ENCODE measurements at places on chromosomes 12 and 14. TPM values are rescaled to one million over a fixed set of nuclear protein-coding genes. Genes with fewer than 3 reads are reported as not detected.

DNA sequence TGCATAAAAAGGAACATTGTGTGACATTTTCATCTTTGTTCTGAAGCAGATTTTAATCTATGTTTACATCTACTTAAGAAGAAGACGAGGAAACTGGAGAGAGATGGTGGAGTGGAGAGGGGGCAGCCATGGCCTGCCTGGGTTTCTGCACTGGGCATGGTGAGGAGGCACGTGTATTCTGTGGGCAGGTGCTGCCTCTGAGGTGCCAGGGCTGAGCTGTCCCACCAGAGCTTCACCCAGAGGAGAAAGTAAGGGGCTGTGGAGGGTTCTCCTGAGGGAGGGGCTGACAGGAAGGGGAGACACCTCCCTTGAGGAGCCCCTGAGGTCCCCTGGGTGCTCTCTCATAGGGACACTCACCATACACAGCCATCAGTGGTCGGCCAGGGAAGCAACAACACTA is 372.4 kb upstream of the OR4E1 start:
- DNase-seq = no peak
- H3K4me1 ChIP-seq = peaks cover 28% of the 10 kb centered on the region
- no peaks in the 10 kb centered on the region for H3K27me3 ChIP-seq
- peak overlapping the region; percentile 77 for H3K27ac ChIP-seq

DNA sequence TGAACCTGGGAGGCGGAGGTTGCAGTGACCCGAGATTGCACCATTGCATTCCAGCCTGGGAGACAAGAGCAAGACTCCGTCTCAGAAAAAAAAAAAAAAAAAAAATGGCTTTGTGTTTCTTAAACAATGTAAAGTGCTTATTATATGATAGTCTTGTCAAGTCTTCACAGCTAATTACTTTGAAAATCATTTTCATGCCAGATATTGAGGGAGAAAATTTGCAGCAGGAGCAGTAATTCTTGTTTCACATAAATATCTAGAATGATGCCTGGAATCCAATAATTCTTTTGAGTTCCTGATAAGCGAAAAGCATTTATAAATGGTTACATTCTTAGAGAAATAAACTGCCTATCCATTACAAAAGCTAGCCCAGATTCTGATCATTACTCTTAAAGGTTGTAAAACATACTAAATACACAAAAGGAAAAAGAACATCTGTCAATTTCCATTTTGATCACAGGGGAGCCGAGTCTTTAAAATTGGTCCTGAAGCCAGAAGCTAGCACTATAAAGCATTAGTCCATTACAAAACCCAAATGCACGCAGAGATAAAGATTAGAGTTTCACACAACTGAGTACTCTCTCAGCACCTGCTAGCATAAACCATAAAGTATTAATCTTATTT is 50.3 kb downstream of the IFT81 start:
- H3K27me3 ChIP-seq = no peaks in the 10 kb centered on the region
- no peaks in the 10 kb centered on the region for H3K36me3 ChIP-seq
- H3K27ac ChIP-seq = no peak overlapping the region
- no peaks in the 10 kb centered on the region for H3K4me1 ChIP-seq
- DNase-seq = no peak

CLEC9A gene
- total RNA-seq = not detected

- DNase-seq = no peak
- H3K27ac ChIP-seq = no peak overlapping the region
- H3K4me1 ChIP-seq = peaks cover 5% of the 10 kb centered on the region
- H3K4me3 ChIP-seq = no peak overlapping the region
- H3K36me3 ChIP-seq = peaks cover 23% of the 10 kb centered on the region
Measured at GRCh38 chr12:105168006-105168405, 60.5 kb downstream of the WASHC4 start.

- H3K4me1 ChIP-seq = peaks cover 47% of the 10 kb centered on the region
- no peak for DNase-seq
- H3K36me3 ChIP-seq = no peaks in the 10 kb centered on the region
- no peak overlapping the region for H3K27ac ChIP-seq
- no peaks in the 10 kb centered on the region for H3K27me3 ChIP-seq
Measured at GRCh38 chr14:55583942-55584468, 4.0 kb downstream of the KTN1 start.

GRCh38 chr14:95011445-95012006 is 145.8 kb downstream of the DICER1 start:
- no peaks in the 10 kb centered on the region for H3K4me1 ChIP-seq
- peaks cover 15% of the 10 kb centered on the region for H3K27me3 ChIP-seq
- no peaks in the 10 kb centered on the region for H3K36me3 ChIP-seq

ANKRD33 gene
- total RNA-seq = not detected

GRCh38 chr14:75520852-75521251 is 1.4 kb upstream of the BATF start:
- H3K4me1 ChIP-seq = peaks cover 64% of the 10 kb centered on the region
- no peak for DNase-seq
- H3K27ac ChIP-seq = peak overlapping the region; percentile 100
- H3K27me3 ChIP-seq = no peaks in the 10 kb centered on the region

KITLG gene
- total RNA-seq = 0.07 TPM

DNA sequence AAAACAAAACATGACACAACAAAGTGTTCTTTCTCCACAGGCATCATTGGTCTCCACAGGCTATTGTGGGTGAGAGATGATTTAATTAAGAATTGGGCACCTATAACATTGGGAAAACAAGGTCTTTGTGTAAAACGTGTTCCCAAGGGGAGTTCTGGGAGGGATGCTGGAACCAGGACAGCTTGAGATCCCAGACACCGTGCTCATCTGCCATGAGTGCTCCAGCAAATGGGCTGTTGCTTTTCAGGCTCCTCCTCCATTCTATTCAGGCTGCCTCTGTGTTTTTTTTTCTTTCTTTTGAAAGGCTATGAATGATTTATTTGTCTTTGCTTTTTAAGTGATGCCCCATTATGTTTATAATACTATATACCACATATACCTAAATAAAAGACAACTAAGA is 122.4 kb downstream of the DACT1 start:
- DNase-seq = no peak
- no peaks in the 10 kb centered on the region for H3K27me3 ChIP-seq
- no peaks in the 10 kb centered on the region for H3K36me3 ChIP-seq
- no peak overlapping the region for H3K4me3 ChIP-seq
- H3K4me1 ChIP-seq = no peaks in the 10 kb centered on the region

SDR9C7 gene
- total RNA-seq = not detected

DNA sequence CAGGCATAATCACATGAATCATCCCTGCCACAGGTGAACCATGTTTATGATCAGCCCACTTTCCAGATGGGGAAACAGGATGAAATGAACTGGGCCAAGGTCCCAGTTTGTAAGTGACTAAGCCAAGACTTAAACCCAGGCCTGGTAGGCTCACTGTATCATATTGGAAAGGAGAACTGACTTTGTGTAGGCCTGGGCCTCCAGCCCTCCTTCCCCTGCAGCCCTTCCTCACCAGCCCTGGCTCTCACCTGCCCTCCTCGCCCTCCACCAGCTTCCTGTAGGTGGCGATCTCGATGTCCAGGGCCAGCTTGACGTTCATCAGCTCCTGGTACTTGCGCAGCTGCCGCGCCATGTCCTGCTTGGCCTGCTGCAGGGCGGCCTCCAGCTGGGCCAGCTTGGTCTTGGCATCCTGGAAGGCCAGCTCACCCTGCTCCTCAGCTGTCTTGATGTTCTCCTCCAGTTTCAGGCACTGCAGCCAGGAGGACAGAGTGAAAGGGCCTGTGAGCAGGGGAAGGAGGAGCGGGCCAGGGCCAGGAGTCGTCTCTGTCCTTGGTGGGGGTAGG is 19.8 kb downstream of the KRT80 start:
- no peak overlapping the region for H3K4me3 ChIP-seq
- peak; percentile 49 for DNase-seq
- H3K27me3 ChIP-seq = no peaks in the 10 kb centered on the region
- H3K36me3 ChIP-seq = no peaks in the 10 kb centered on the region
- no peaks in the 10 kb centered on the region for H3K4me1 ChIP-seq
- no peak overlapping the region for H3K27ac ChIP-seq

- DNase-seq = no peak
- no peaks in the 10 kb centered on the region for H3K27me3 ChIP-seq
- peaks cover 14% of the 10 kb centered on the region for H3K4me1 ChIP-seq
- no peak overlapping the region for H3K4me3 ChIP-seq
Measured at GRCh38 chr12:107431942-107432341, 253.7 kb upstream of the PWP1 start.

GRCh38 chr14:90560558-90560957 is 163.7 kb downstream of the CALM1 start:
- no peak overlapping the region for H3K27ac ChIP-seq
- no peaks in the 10 kb centered on the region for H3K4me1 ChIP-seq
- no peaks in the 10 kb centered on the region for H3K36me3 ChIP-seq
- H3K27me3 ChIP-seq = no peaks in the 10 kb centered on the region
- H3K4me3 ChIP-seq = no peak overlapping the region
- DNase-seq = no peak

PTPN11 gene
- total RNA-seq = 137 TPM

DNA sequence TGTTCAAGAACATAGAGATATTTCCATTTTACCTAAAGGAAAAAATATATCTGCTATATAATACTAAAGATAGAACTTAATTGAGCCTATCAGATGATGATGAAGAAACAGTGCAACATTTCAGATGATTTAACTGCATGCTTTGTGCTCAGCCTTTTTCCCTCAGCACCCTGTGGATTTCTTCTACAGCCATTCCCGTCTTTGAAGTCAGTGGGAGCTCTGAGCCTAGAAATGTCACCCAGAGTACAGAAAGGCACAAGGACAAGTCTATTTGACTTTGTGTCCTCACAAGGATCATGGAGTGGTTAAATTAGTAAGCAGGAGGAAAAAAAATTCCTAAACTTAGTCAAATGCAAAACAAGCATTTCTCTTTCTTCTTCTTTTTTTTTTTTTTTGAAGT is 994.0 kb upstream of the FLRT2 start:
- no peaks in the 10 kb centered on the region for H3K4me1 ChIP-seq
- H3K27ac ChIP-seq = no peak overlapping the region
- no peaks in the 10 kb centered on the region for H3K27me3 ChIP-seq
- no peaks in the 10 kb centered on the region for H3K36me3 ChIP-seq
- no peak for DNase-seq

- no peak overlapping the region for H3K4me3 ChIP-seq
- H3K27ac ChIP-seq = no peak overlapping the region
- no peaks in the 10 kb centered on the region for H3K27me3 ChIP-seq
- no peak for DNase-seq
Measured at GRCh38 chr14:28254768-28255167, 511.8 kb upstream of the FOXG1 start.

DNA sequence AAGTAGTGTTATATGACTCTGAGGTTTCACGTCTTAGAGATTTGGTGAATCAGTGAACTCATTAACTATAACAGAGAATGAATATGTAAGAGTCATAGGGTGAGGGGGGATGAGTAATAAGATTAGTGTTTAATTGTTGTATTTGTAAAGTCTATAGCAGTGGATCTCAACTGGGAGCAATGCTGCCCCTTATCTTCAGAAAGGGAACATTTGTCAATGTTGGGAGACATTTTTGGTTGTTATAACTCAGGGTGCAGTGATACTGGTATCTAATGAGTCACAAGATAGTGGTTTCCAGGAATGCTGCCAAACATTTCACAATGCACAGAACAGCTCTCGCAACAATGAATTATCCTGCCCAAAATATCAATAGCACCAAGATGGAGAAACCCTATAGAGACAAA is 1193.7 kb downstream of the GALC start:
- DNase-seq = no peak
- H3K27ac ChIP-seq = no peak overlapping the region
- H3K27me3 ChIP-seq = no peaks in the 10 kb centered on the region
- H3K4me3 ChIP-seq = no peak overlapping the region
- no peaks in the 10 kb centered on the region for H3K4me1 ChIP-seq

DNA sequence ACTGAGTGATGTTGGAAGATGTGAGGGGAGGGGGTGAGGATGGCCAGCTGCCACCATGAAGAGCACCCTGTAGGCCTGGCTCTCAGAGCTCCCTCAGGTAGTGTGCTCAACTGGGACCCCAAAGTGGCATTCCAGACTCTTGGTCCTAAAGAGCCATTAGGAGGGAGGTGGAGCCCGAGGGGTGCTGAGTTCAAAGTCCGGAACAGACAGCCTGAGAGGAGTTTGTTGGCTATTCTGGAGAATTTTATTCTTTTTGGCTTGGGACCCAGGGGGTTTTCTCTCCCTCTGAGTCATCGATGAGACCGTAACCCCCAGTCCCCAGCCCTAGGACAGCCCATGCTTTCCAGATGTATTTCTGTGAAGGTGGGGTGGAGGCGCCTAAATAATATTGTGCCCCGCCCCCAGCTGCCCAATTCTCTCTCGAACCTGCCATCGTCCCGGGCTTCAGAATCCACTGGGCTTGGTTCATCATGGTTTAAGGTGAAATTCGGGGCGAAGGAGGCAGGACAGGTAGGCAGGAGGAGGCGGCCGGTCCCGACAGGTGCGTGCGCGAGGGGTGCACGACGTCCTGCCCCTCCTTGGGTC is 690 bp upstream of the RBP5 start:
- DNase-seq = no peak
- H3K4me1 ChIP-seq = peaks cover 28% of the 10 kb centered on the region
- no peaks in the 10 kb centered on the region for H3K27me3 ChIP-seq
- H3K36me3 ChIP-seq = no peaks in the 10 kb centered on the region

IL22 gene
- 6.4 TPM for total RNA-seq

DNA sequence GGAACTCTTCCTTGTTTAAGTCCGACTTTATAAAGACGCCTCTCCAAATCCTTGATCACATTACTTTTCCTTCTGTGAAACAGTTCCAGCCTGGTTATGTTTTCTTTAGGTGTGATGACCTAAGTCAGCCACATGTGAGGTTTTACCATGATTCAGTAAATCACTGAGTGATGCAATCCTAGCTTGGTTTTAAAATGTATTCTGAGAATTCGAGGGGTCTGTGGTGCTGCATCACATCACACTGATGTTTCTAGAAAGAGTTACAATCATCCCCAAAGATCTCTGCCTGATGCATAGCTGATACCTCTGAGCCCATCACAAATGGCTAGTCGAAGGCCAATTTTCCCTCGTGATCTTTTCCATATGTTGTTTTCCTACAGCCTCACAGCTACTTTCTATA is 152.7 kb downstream of the ANO2 start:
- H3K4me1 ChIP-seq = no peaks in the 10 kb centered on the region
- no peak for DNase-seq
- H3K27me3 ChIP-seq = peaks cover 6% of the 10 kb centered on the region
- H3K36me3 ChIP-seq = no peaks in the 10 kb centered on the region
- no peak overlapping the region for H3K27ac ChIP-seq
- H3K4me3 ChIP-seq = no peak overlapping the region

DNA sequence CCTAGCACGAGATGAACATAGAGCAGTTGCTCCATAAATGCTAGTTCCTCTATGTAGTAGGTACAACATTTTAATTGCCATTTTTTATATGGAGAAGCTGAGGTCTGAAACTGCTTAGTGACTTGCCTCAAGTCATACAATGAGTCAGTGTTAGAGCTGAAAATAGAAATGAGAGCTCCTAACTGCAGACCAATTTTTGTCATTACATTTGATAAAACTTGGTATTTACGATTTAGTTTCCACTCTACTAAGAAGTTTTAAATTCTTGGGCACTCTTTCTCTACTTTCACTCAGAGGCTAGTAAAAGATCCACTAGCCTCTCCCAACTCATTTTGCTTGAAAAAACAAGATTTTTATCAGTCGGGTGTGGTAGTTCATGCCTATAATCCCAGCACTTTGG is 8.1 kb upstream of the TMED10 start:
- DNase-seq = no peak
- peaks cover 4% of the 10 kb centered on the region for H3K4me1 ChIP-seq
- no peak overlapping the region for H3K4me3 ChIP-seq
- no peaks in the 10 kb centered on the region for H3K36me3 ChIP-seq
- no peak overlapping the region for H3K27ac ChIP-seq
